ENCODE measurements at places on chromosomes 13 and 19.

DNA sequence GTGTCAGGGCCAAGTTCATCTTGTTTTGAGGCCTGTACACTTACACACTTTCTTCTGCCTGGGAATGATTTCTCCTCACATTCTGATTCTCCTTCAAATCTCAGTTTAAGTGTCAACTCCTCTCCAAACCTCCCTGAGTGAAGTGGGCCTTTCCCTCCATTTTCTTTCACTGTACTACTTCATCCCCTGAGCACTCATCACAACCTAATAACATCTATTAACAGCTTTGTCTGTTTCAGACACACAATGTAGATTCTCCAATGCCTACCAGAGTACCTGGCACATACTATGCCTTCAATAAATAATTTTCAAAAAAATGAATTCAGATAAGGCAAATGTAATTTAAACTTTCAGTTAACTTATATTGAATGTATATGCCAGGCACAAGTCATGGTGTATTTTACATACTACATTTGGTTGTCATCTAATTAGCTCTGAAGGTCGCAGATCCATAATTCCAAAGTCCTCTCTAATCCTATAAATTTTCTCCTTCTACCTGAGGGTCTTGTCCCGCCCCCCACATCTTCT lies 357 bp upstream of the COG6 start:
- DNase-seq, result no peak

DNA sequence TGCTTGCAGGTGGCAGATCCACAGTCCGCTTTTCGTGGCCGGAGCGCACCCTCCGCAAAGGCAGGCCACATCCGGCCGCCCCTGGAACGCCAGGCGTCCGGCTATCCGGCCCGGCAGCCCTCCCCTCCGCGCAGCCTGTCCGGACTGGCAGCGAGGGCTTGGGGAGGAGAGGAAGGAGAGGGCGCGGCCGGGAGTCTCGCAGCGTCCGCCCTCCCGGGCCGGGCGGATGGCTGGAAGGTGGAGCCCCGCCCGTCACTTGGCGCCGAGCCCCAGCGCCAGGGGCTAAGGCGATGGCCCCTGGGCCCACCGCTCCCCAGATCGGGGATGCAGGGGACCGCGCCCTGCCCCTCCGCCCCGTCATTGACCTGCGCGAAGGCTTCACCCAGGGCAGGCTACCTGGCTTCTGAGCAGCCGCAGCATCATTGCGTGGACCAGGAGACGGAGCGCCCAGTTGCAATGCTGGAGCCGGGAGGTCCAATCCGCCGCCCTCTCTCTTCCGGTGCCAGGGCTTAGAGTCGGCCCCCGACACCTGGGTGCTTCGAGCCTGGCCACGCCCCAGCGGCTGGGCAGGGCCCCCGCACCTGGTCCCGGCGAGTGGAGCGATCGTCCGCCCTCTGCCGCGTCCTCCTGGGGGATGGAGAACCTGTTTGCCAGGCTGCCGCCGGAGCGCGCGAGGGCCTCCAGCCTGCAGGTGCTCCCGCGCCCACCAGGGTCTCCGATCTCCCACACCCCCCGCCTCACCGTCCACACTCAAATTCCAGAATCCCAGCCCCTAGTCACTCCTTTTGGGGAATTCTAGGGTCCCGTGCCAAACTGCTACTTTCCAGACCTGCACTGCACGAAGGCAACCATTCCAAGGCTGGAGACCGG lies at the start of gene FUT1:
Gene FUT1 (minus strand): TSS at position 146 of the 870 bp plus-strand sequence. CDS start 1,360 bp downstream, outside the sequence.
- no peak for DNase-seq

DNA sequence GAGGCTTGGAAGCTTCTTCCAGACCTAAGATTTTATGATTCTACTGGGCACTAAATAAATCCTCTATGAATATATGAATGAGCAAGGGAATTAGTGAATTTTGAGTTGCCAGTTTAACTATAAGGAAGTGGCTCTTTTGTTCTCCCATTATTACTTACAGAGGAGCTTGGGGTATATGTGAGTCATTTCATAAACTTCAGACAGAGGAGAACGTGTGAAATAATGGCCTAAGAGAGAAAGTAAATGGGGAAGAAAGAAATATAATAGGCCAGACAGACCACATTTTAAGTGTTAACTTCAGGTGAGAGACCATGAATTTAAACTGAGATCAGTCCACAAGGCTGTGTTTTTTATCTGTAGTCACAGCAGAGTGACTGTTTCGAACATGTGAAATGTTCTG lies 570.9 kb downstream of the GPC6 start:
- DNase-seq, result no peak

DNA sequence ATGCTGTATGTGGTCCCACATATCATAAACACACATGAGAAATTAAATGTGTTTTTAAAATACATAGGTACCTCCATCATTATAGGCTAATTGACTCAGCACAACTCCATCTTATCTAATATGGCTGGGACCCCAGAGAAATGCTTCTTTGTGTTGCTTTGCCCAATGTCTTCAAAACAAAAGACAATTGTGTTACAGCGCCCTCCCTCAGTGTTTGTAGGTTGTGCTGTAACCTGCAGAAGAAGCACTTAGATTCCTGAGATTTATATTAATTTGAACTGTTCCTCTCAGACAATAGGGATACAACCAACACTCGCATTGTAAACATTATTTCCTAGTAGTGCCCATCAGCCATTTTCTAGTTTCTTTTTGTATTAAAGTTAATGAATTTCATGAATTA lies 303.4 kb downstream of the MZT1 start:
- DNase-seq, result no peak

GRCh38 chr19:19475849-19476828 lies 39.2 kb downstream of the TSSK6 start:
- no peak for DNase-seq

Data from fibroblast of skin of right quadriceps (primary cell).